Small intestine (tissue), 16 donors: ENCODE measurements at places on chromosomes 4 and X. TPM values are rescaled to one million over a fixed set of nuclear protein-coding genes. Genes with fewer than 3 reads are reported as not detected.

Gene SLC9B1
- 0.18 TPM for polyA plus RNA-seq

Gene TMSB15B
- polyA plus RNA-seq = 6.8 TPM

Gene SCML2
- polyA plus RNA-seq = 1.6 TPM

Gene RNF128
- 38.2 TPM for polyA plus RNA-seq

Gene C4orf46
- polyA plus RNA-seq = 1.8 TPM

Gene CCNB3
- 0.37 TPM for polyA plus RNA-seq

Gene EVC2
- polyA plus RNA-seq = 0.27 TPM

Gene PABPC1L2B
- polyA plus RNA-seq = not detected

- no peaks in the 10 kb centered on the region for H3K4me1 ChIP-seq
- no peaks in the 10 kb centered on the region for H3K36me3 ChIP-seq
- no peak for DNase-seq
- H3K4me3 ChIP-seq = no peak overlapping the region
Observed at GRCh38 chr4:40840255-40840984, 90.7 kb downstream of the NSUN7 start.

DNA sequence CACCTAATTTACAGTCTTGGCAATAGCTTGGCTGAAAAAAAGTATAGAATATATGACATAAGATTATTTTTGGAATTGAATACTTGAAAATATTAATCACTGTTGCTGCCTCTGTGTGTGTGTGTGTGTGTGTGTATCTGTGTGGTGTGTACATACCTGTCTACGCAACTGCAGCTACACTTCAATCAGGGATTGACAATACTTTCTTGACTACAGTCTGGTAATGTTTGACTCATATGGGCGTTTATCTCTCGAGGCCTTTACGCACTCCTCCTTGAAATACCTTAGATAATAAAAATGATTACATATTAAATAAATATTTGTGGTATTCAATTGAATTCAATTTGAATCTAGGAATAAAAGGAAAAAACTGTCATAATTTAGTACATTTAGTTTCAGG, 565.2 kb downstream of the PCDH18 start:
- no peaks in the 10 kb centered on the region for H3K27me3 ChIP-seq
- no peak overlapping the region for H3K27ac ChIP-seq
- H3K4me1 ChIP-seq = no peaks in the 10 kb centered on the region
- DNase-seq = no peak
- no peak overlapping the region for H3K4me3 ChIP-seq

DNA sequence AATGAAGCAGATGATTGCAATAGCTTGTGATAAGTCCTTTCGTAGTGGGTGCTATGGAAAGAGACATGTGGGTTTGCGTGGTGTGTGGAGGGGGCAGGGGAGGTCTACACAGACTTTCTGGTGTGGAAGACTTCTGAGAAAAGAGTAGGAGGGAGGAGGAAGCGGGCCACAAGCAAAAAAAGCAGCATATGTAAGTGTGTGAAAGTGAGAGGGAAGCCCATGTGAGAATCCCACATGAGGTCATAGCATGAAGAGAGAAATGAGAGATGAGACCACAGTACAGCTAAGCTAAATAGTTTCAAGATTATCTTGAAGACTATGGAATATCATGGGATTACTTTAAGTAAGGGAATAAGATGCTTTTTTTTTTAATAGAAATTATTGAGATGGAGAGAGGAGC, 2039.9 kb upstream of the TENM3 start:
- no peaks in the 10 kb centered on the region for H3K27me3 ChIP-seq
- no peak for DNase-seq
- no peak overlapping the region for H3K27ac ChIP-seq
- H3K4me3 ChIP-seq = no peak overlapping the region

DNA sequence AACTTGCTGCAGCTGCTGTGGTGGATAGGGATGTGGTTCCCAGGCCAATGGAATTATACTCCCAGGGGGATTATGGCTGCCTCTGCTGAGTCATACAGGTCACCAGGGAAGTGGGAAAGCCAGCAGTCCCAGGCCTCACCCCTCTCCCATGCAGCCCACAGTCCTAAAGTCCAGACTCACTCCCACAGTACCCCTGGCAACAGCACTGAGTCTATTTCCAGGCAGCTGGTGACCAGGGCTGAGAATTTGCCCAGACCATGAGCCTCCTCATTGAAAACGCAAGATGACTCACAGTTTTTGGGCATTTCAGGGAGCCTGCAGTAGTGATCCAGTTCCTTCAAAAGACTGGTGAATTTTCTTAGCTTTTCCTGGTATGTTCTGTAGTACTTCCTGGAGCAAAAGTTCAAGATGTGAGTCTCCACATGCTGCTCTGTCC, 137.6 kb downstream of the NPNT start:
- H3K27me3 ChIP-seq = no peaks in the 10 kb centered on the region
- peak; percentile 5 for DNase-seq
- no peaks in the 10 kb centered on the region for H3K4me1 ChIP-seq
- no peak overlapping the region for H3K4me3 ChIP-seq
- H3K27ac ChIP-seq = no peak overlapping the region
- H3K36me3 ChIP-seq = no peaks in the 10 kb centered on the region

GRCh38 chr4:188132232-188132631, 7.0 kb upstream of the TRIML1 start:
- H3K27ac ChIP-seq = no peak overlapping the region
- H3K4me1 ChIP-seq = no peaks in the 10 kb centered on the region
- H3K36me3 ChIP-seq = no peaks in the 10 kb centered on the region
- no peaks in the 10 kb centered on the region for H3K27me3 ChIP-seq
- no peak for DNase-seq

DNA sequence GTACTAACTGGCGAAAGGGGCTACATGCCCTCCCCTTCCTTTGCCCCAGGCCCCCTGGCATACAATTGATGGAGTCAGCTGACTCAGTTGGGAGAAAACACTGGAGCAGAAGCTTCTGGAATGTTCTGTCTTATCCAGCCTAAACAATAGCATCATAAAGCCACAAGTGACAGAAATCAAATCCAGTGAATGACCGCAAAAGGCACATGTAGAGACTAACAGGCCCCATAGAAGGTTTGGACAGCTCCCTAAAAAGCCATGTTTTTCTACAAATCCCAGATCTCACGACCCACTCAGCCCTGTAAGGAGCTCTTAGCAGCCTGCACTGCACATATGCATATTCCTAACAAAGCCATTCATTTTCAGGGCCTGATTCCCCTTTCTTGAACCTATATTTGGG, 25.1 kb downstream of the SCARB2 start:
- H3K4me1 ChIP-seq = peaks cover 10% of the 10 kb centered on the region
- no peak overlapping the region for H3K27ac ChIP-seq
- H3K4me3 ChIP-seq = no peak overlapping the region
- H3K27me3 ChIP-seq = no peaks in the 10 kb centered on the region
- H3K36me3 ChIP-seq = peaks cover 46% of the 10 kb centered on the region
- no peak for DNase-seq

DNA sequence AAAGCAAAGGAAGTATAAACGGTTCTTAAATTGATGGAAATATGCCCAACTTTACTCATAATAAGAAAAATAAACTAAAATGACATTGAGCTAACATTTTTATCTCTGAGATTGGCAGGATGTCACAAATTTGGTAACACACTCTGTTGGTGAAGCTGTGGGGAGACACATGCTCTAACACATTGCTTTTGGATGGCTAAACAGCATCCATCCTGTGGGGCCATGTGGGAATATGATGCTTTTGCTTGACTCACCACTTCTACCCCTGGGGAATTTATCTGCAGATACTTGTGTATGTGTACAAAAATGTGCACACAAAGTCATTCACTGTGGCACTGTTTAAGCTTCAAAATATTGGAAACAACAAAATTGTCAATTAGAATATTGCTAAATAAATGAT, 100.2 kb downstream of the ANAPC4 start:
- no peaks in the 10 kb centered on the region for H3K36me3 ChIP-seq
- H3K4me3 ChIP-seq = no peak overlapping the region
- no peak for DNase-seq
- H3K27me3 ChIP-seq = no peaks in the 10 kb centered on the region
- no peaks in the 10 kb centered on the region for H3K4me1 ChIP-seq

DNA sequence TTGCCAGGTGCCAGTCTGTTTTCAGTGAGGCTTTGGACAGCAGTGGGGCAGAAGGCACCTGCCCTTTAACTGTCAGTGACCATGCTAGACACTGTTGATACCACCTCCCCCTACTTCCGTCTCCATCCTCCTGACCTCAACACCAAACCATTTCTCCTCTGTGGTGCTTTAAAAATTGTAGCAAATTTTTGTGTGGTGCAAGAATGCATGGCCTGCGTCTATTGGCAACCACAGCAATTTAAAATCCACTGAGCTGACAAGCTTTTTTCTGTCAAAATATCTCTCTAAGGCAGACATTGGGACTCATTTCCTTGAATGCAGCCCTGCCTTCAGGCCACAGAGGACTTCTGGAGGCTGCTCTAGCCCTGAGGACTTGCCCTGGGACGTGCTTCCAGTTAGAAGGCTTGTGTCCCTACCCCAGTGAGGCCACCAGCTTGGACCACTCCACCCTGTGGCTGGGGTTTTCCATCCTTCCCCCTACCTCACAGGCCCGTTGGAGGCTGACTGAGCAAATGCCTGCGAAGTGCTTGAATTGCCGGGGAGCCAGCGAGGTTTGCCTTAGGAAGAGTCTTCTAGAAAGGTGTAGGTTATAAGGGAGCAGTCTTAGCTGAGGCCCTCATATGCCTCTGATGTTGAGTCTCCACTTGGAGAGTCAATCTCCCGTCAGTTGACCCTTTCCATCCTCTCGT, 6.9 kb downstream of the PRRG3 start:
- no peaks in the 10 kb centered on the region for H3K36me3 ChIP-seq
- H3K27ac ChIP-seq = no peak overlapping the region
- DNase-seq = no peak
- no peaks in the 10 kb centered on the region for H3K27me3 ChIP-seq
- no peaks in the 10 kb centered on the region for H3K4me1 ChIP-seq
- H3K4me3 ChIP-seq = no peak overlapping the region

- no peak overlapping the region for H3K27ac ChIP-seq
- no peak for DNase-seq
- no peaks in the 10 kb centered on the region for H3K27me3 ChIP-seq
- no peak overlapping the region for H3K4me3 ChIP-seq
- H3K36me3 ChIP-seq = no peaks in the 10 kb centered on the region
Observed at GRCh38 chr4:17884063-17884462, 73.3 kb downstream of the NCAPG start.

DNA sequence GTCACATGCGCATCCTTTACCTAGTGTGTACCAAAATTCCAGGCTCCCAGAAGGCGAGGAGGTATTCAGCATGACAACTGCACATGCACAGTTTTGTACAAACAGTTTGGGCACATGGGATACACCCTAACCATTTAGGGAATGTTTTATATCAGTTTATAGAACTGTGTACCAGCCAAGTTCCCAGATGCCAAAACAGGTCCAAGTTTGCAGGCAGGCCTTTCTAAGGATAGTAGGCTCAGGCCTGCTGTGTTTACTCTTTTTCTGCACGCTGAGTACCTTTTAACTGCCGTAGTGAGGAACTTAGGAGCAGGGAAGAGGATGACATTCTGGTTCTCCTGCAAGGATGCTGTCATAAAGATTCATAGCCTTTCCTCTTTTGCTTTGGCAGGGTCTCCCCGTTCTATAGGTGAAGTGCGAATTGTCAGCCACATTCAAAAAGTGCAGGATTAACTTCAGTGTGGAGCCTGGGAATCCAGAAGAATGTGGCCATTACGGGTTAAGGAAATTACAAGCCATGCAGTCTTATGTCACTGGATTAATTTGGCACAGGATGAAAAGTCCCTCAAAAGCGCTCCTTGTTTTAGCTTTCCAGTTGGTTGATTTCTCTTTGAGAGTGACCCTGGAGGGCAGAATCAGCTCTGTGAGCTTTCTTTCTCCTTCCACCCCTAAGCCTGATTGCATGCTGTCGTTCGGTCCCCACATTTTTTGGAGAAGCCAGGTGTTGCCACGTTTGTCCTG, 259.8 kb downstream of the ARHGAP10 start:
- no peak for DNase-seq
- H3K27ac ChIP-seq = no peak overlapping the region
- H3K36me3 ChIP-seq = no peaks in the 10 kb centered on the region
- no peaks in the 10 kb centered on the region for H3K27me3 ChIP-seq
- H3K4me3 ChIP-seq = no peak overlapping the region
- H3K4me1 ChIP-seq = no peaks in the 10 kb centered on the region

- no peaks in the 10 kb centered on the region for H3K27me3 ChIP-seq
- no peak overlapping the region for H3K27ac ChIP-seq
- DNase-seq = no peak
- H3K4me3 ChIP-seq = no peak overlapping the region
Observed at GRCh38 chr4:147447786-147448185, 33.1 kb upstream of the EDNRA start.

DNA sequence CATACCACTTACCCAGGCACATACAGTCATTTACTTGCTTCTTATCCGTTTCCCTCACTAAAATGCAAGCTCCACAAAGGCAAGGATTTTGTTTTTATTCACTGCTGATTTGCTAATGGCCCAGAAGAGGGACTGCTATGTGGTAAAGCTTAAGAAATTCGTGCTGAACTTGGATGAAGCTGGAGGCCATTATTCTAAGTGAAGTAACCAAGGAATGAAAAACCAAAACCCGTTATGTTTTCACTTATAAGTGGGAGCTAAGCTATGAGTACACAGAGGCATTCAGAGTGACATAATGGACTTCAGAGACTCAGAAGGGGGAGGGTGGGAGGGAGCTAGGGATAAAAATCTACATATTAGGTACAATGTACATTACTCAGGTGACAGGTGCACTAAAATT, 47.2 kb downstream of the RAB33B start:
- no peaks in the 10 kb centered on the region for H3K36me3 ChIP-seq
- no peak overlapping the region for H3K27ac ChIP-seq
- no peak for DNase-seq
- H3K27me3 ChIP-seq = no peaks in the 10 kb centered on the region
- H3K4me3 ChIP-seq = no peak overlapping the region

DNA sequence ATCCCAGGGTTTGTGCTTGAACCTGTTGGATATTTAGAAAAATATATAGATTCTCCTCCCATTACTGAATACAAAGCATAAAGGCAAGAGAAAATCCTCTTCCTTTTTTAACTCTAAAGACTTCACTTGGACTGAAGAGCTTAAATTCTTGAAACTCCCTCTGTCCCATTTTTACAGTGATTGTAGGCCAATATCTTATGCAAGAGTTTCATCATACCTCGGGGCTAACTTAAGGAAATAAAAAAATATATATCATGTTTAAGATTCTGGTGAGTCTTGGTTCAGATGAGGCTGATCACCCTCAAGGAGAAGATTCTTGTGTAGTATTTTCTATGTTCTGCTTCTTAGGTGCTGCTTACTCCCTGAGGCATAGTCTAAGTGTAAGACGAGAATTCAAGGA, 1449.6 kb downstream of the C4orf33 start:
- H3K27ac ChIP-seq = no peak overlapping the region
- H3K4me3 ChIP-seq = no peak overlapping the region
- no peaks in the 10 kb centered on the region for H3K4me1 ChIP-seq
- H3K27me3 ChIP-seq = no peaks in the 10 kb centered on the region
- H3K36me3 ChIP-seq = no peaks in the 10 kb centered on the region
- no peak for DNase-seq

- no peaks in the 10 kb centered on the region for H3K27me3 ChIP-seq
- no peak overlapping the region for H3K4me3 ChIP-seq
- no peaks in the 10 kb centered on the region for H3K4me1 ChIP-seq
- no peak overlapping the region for H3K27ac ChIP-seq
- DNase-seq = no peak
- H3K36me3 ChIP-seq = no peaks in the 10 kb centered on the region
Observed at GRCh38 chr4:8494218-8494617, 53.6 kb downstream of the TRMT44 start.

- no peak overlapping the region for H3K27ac ChIP-seq
- H3K4me3 ChIP-seq = no peak overlapping the region
- no peaks in the 10 kb centered on the region for H3K27me3 ChIP-seq
- no peaks in the 10 kb centered on the region for H3K36me3 ChIP-seq
- no peak for DNase-seq
Observed at GRCh38 chr4:74118600-74119338, 19.8 kb upstream of the CXCL2 start.
